Prostate gland (tissue), 2 donors: ENCODE measurements at places on chromosomes 5 and 9. TPM values are rescaled to one million over a fixed set of nuclear protein-coding genes. Genes with fewer than 3 reads are reported as not detected.

Gene HK3
- total RNA-seq = 4.7 TPM

Gene COL15A1
- total RNA-seq = 10.3 TPM

Gene TMC1
- total RNA-seq = 5.3 TPM

GRCh38 chr5:167653645-167654106, 637.8 kb upstream of the WWC1 start:
- no peaks in the 10 kb centered on the region for H3K27me3 ChIP-seq
- DNase-seq = no peak
- no peak overlapping the region for H3K27ac ChIP-seq
- no peak overlapping the region for H3K4me3 ChIP-seq

GRCh38 chr9:92187390-92187789, 72.2 kb upstream of the SPTLC1 start:
- DNase-seq = no peak
- no peaks in the 10 kb centered on the region for H3K27me3 ChIP-seq
- H3K4me1 ChIP-seq = no peaks in the 10 kb centered on the region
- no peak overlapping the region for H3K4me3 ChIP-seq

DNA sequence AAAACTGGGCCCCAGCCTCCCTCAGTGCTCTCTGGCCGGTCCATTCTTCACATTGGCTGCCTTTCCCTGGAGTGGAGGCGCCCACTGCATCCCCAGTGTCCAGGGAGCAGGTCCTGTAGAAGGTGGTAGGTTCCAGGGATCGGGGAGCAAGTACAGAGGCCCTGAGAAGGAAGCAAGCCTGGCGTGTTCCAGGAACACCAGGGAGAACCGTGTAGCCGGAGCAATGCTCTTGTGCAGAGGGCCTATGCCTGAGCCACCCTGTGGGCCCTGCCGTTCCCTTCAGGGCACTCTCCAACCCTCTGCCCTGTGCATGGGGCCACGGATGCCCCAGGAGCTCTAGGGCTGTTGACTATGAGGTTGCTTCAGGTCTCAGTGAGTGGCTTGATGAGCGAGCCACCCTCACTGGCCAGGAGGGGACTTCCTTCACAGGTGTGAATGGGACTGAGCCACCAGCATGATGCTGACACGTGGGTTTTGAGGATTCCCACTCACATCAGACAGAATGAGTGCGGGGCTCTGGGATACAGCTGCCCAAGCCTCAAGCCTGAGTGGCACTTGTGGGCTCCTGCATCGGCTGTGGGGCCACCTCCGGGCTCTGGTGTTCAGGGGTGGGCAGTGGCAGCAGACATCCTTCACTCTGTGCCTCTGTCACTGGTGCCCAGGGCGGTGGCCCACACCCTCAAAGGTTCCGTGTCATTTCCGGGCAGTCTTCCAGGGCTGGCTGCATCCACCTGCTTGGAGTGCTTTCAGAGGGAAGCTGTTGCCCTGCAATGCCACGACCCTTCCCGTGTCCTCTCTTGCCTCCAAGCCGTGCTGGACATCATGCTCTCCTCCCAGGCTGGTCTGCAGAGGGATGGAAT, 54.4 kb downstream of the ADAMTS2 start:
- no peak overlapping the region for H3K4me3 ChIP-seq
- no peaks in the 10 kb centered on the region for H3K4me1 ChIP-seq
- H3K27ac ChIP-seq = no peak overlapping the region
- DNase-seq = no peak

DNA sequence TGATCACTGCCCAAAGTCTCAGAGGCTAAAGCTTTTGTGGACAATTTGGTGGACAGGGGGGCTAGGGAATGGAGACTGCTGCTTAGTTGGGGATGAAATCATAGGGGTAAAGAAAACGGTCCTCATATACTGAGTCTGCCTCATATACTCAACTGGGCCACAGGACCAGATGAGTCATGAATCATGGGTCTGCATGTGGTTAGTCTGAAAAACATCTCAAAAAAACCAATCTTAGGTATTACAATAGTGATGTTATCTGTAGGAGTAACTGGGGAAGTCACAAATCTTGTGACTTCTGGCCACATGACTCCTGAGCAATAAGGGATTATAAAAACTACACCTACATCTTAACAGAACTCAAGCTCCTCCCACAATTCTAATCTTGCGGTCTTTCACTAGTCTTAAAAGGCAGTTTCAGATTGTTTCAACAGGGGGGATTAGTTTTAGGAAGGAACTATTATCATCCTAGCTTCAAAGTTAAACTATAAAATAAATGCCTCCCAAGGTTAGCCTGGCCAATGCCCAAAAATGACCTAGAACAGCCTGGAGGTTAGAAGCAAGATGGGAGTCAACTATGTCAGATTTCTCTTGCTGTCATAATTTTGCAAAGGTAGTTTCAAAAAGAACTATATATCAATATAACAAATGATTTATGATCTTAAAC, 17.5 kb downstream of the TMEM161B start:
- DNase-seq = no peak
- H3K36me3 ChIP-seq = no peaks in the 10 kb centered on the region
- H3K27ac ChIP-seq = no peak overlapping the region
- no peaks in the 10 kb centered on the region for H3K4me1 ChIP-seq

DNA sequence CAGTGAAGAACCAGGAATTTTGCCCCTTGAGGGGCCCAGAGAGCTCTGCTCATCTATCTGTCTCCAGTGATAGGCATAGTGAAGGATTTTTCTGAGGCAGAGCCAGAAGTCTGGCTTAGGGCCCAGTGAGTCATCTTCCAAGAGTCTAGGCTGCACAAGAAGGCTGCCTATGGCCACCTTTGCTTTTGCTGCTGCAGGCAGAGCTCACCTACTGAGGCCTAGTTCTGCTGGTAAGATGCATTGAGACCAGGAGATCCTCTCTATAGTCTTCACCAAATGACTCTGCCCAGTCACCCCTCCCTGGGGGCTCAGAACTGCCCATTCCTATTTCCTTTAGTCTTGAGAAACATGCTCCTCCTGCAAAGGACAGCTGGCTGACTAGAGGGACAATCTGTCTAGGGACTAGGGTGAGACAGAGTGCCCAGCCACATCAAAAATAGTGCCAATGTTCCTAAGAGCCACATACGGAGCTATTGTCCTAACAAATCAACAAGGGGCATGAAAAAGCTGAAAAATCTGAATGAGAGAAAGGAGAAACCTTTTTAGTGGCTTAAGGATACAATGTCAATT, 40.3 kb upstream of the CDKN2AIPNL start:
- no peaks in the 10 kb centered on the region for H3K36me3 ChIP-seq
- no peaks in the 10 kb centered on the region for H3K27me3 ChIP-seq
- H3K4me1 ChIP-seq = no peaks in the 10 kb centered on the region
- H3K27ac ChIP-seq = no peak overlapping the region
- DNase-seq = peak; percentile 34
- H3K4me3 ChIP-seq = no peak overlapping the region

GRCh38 chr9:35920051-35920620, 10.8 kb downstream of the SPAAR start:
- no peak overlapping the region for H3K4me3 ChIP-seq
- H3K36me3 ChIP-seq = no peaks in the 10 kb centered on the region
- H3K4me1 ChIP-seq = peaks cover 15% of the 10 kb centered on the region
- H3K27ac ChIP-seq = peak overlapping the region; percentile 86
- no peak for DNase-seq

DNA sequence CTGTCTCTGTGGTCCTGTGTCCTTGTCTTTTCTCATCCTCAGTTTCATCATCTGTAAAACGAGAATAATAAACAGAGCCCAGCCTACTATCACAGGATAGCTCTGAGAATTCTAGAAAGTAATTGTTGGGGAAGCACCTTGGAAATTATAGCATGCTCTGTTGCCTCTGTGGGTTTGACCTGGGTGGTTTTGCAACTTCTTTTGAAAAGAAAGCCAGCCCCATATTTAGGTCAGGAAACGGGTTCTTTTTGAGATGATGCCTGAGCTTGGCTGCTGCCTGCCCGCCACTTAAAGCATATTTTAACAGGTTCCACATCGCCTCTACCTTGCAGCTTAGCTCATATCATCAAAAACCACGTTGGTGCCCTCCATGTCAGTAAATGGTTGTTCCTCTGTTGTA, 111.1 kb downstream of the TLR4 start:
- no peaks in the 10 kb centered on the region for H3K27me3 ChIP-seq
- no peak overlapping the region for H3K4me3 ChIP-seq
- no peaks in the 10 kb centered on the region for H3K36me3 ChIP-seq
- H3K4me1 ChIP-seq = no peaks in the 10 kb centered on the region

DNA sequence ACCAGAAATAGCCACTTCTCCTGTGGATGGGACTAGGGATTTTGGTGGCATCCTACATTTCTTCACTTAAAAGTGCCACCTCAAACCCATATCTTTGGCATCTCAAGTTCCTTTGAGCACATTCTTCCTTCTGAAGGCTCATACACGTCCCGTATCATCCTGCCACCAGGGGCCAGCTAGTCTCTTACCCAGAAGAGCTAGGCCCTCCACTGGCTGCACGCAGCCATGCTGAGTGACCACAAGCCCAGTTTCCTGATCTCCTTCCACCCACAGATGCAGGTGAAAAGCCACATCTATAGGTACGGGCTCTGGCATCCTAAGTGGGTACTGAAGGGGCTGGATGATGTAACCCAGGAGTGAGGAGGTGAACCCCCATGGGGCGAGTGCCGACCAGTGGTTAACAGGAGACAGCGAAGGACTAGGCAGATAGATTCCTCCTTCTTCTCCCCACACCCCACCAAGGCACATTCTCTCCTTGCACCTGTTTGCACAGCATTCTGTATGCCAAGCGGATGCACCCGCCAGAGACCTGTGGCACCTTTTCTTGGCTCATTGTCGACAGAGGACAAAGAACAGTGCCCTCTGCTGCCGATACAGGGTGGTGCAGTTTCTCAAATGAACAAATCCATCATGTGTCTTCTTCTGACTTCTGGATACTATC, 14.4 kb upstream of the SCGB3A1 start:
- H3K36me3 ChIP-seq = no peaks in the 10 kb centered on the region
- H3K27ac ChIP-seq = no peak overlapping the region
- H3K4me3 ChIP-seq = no peak overlapping the region
- no peaks in the 10 kb centered on the region for H3K27me3 ChIP-seq

DNA sequence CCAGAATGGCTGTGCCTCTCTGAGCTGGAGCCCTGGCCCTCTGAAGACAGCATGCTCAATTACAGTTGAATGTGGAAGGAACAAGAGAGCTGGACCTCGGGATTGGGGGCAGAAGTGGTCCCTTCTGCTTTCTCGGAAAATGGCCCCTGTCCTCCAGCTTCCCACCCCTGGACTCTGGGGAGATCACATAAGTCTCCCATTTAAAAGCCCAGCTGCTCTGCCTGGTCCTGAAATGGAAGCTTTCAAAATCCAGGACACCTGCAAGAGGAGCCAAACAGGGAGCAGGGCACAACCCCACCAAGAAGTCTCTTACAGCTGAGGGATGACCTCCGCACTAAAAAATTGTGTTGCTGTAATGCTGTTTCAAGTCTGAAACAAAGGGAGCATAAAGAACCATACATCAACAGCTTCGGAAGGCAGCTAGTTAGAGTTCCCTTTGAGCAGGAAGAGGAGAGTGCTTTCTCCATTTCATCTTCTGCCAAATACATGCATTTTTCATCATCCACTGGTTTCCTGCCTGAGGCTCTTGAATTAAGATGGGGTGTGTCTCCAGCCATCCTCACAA, 48.2 kb downstream of the TGFBI start:
- H3K4me1 ChIP-seq = no peaks in the 10 kb centered on the region
- no peaks in the 10 kb centered on the region for H3K27me3 ChIP-seq
- no peaks in the 10 kb centered on the region for H3K36me3 ChIP-seq
- DNase-seq = no peak

- no peaks in the 10 kb centered on the region for H3K4me1 ChIP-seq
- no peaks in the 10 kb centered on the region for H3K36me3 ChIP-seq
- no peak overlapping the region for H3K4me3 ChIP-seq
- DNase-seq = no peak
- H3K27ac ChIP-seq = no peak overlapping the region
- H3K27me3 ChIP-seq = no peaks in the 10 kb centered on the region
Observed at GRCh38 chr9:133752739-133753446, 14.7 kb upstream of the SARDH start.
